ENCODE measurements at places on chromosomes 2 and 18.

DNA sequence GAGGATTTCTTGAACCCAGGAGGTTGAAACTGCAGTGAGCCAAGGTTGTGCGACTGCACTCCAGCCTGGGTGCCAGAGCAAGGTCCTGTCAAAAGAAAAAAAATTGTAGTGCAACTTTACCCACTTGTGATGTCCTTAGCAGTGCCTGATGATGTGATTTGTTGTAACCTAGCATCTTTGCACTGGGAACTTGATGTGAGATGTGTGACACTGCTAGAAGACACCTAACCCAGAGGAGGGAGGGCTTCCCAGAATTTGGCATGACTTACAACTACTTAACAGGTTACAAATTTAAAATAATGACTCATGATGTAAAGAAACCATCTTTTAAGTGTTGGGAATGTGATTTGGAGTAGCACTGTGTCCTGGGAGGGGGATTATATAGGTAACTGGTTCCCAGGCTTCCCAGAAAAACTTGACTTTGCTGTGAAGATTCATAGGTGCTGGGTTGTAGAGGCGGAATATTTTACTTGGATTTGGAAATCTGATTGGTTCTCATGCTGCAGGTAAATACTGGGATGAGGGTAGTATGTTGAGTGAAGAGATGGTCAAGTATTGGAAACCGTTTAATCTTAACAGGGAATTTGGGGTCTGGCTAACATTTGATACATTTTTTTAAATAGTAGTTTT is 3.7 kb downstream of the EEF1B2 start:
- DNase-seq: no peak

- DNase-seq: peak; percentile 44
Observed at GRCh38 chr2:65227020-65227455, 593 bp upstream of the ACTR2 start.

DNA sequence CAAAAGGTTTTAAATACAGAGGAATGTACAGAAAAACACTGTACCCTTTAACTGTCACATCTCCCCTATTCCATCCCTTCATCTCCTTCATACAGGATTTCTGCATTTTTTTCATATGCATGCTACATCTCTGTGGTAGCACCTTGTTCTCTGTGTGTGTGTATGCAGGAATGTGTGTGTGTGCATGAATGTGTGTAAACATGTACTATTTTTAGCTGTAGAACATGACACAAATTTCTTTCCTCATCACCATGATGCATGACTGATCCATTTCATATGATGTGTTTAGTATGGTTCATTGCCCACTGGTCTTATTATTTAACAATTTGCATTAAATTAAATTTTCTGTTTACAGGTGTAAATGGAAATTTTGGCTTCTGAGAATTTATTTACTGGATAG is 21.5 kb upstream of the ZEB2 start:
- no peak for DNase-seq

DNA sequence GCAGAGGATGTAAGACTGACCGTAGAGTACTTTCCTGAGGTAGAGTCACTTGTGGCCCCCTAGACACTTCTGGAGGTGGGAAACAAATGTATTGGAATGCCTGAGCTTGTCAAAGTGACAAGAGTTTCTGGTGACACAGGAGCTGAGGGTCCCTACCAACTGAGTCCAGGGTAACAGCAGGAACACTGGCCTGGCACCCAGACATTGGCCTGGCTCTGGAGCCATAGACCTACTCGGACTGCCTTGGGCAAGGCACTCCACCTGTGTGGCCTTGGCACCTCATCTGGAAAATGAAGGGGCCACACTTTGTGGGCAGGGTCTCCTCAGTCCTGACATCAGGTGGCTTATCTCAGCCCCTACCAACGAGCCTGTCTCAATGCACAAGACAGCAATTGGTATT is 398.2 kb upstream of the CELF4 start:
- DNase-seq: no peak

DNA sequence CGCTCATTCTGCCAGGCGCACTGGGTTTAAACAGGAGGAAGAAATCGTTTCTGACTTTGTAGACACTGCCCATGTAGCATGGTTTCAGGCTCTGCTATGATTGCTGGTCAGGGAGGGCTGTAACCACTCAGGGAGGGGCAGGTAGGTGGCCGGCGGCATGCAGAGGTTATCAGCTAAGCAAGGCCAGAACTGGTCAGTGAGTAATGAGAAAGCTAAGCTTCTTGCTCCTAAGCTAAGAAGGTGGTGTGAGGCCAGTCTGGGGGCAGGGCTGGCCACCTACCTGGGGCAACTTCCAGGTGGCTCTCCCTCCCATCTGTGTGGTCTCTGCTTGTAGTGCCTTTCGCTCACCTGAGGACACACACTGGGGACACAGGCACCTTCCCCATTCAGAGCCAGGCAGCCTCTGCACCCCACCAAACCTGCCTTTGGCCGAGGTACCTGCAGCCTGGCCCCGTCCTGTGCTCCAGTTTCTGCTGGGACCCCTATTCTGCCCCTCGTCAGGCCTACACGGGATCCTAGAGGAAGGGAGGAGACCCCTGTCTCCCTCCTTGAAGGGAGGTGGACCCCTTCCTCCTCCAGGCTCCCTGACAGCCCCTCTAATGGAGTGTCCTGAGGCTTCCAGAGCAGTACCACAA is 195.9 kb downstream of the SEPTIN10 start:
- DNase-seq: no peak

DNA sequence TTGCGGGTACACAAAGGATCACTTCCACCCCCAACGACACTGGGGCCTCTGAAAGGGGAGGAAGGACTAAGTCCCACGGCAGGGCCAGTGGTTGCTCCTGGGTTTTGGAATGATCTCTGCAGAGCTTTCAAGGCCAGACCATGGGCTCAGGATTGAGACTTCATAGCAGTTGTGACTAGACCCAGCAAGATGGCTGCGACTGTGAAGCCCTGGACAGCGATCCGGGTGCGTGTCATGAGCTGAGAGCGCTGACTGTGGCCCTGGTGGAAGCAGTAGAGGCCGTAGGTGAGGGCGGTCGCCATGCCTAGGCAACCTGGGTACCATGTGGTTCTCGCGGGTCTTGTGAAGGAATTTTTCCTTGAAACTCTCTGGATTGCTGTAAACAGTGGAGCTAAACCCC is 27.3 kb downstream of the NCL start:
- no peak for DNase-seq

GRCh38 chr2:54122939-54123338 is 7.5 kb downstream of the ACYP2 start:
- no peak for DNase-seq

GRCh38 chr18:5298156-5298852 is 2.8 kb upstream of the ZBTB14 start:
- no peak for DNase-seq

- no peak for DNase-seq
Observed at GRCh38 chr2:48343154-48343553, 186.8 kb upstream of the STON1 start.

DNA sequence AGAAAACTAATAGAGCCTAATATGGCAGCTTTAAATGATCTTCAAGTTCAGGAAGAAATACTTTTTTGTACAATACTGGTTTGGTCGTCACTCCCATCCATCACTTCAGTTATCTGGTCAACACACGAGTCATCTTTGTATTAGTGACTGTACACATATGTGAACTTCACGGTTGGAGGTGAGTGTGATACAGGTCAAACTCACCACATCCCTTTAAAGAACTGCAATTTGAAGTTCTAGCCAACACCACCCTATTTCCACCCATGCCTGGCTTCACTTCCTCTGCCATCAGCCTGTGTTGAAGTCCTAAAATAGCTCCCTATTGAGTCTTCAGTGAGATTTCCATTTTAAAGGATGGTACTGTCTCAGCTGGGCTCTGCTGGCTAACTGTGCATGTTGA is 361.9 kb downstream of the TXNL1 start:
- DNase-seq: no peak

DNA sequence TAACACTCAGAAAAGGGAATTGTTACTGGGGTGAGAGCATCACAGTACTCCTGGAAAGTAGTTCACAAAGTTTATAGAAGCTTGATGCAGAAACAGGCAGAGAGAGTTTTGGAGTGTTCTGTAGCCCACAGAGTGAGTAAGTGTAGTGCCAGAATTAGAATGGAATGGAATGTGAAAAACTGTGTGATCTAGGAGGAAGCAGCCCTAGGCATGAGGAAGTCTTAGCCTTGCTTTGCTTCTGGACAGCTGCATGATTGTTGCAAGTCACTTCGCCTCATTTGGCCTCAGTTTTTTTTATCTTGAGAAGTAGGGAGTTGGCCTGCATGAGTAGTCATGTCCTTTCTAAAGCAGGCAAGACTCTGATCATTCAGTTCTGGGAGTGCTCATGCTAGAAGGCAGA is 10.9 kb downstream of the SERPINB12 start:
- peak; percentile 49 for DNase-seq

DNA sequence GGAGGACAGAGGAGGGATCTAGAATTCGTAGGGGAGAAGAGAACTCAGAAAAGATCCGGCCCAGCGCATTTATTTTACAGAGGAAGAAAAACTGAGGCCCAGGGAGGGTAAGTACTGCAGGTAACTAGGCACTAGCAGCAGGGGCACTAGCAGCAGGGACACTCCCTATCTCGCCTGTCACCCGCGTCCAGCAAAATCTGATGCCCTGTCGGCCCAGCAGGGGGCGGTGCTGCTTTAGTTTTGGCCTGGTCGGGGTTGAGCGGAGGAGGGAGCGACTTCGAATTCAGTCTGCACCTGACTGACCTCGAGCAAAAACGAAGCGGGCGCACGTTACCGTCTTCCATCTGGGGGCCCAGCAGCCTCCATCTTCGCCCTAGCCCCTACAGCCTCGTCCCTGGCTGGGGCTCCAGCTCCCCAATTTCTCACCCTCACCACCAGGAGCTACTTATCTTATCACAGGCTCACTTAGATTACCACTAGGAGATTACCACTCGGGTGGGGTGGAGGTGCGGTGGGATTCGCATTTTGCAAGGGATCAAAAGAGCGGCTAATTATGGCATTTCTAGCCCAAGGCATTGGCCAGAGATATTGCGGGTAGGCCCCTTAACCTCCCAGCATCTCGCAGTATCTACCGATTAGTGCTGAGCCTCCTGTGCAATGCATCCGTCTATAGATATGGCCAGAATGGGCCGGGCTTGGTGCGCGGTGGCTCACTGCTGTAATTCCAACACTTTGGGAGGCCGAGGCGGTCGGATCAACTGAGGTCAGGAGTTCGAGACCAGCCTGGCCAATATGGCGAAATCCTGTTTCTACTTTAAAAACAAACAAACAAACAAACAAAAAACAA is 17.8 kb upstream of the CD8A start:
- peak; percentile 93 for DNase-seq

DNA sequence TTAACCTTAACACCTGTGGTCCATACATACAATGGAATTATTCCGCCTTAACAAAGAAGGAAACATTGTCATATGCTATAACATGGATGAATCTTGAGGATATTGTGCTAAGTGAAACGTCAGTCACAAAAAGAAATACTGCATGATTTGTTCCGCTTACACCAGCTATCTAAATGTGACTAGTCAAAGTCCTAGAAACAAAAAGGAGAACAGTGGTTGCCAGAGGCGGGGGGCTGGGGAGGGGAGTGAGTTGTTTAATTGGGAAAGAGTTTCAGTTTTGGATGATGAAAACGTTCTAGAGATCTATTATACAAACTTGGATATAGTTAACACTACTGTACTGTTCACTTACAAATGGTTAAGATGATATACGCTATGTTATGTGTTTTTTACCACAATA is 72.0 kb downstream of the SPRED2 start:
- no peak for DNase-seq

- no peak for DNase-seq
Observed at GRCh38 chr2:171598713-171599319, 76.5 kb downstream of the CYBRD1 start.

DNA sequence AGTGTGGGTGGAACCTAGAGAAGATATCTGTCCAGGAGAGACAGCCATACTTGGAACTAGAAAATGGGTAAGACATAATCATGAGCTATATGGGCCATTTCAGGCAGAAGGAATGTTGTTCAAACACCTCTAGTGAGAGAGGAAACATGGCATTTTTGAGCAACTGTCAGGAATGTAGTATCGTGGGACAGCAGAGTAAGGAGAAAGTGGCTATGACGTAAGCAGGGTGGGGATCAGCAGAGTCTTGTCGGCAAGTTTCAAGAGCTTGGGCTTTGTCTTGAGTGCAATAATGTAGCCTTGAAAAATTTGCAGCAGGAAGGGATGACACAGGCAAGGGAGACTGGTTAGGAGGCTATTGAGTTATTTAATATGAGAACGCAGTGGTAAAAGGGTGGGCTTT is 20.4 kb downstream of the SERPINB7 start:
- no peak for DNase-seq

- DNase-seq: no peak
Observed at GRCh38 chr2:66596256-66596655, 161.3 kb downstream of the MEIS1 start.

- DNase-seq: no peak
Observed at GRCh38 chr2:128348701-128349100, 30.0 kb upstream of the HS6ST1 start.

GRCh38 chr2:215615067-215615802 is 179.4 kb upstream of the FN1 start:
- no peak for DNase-seq

DNA sequence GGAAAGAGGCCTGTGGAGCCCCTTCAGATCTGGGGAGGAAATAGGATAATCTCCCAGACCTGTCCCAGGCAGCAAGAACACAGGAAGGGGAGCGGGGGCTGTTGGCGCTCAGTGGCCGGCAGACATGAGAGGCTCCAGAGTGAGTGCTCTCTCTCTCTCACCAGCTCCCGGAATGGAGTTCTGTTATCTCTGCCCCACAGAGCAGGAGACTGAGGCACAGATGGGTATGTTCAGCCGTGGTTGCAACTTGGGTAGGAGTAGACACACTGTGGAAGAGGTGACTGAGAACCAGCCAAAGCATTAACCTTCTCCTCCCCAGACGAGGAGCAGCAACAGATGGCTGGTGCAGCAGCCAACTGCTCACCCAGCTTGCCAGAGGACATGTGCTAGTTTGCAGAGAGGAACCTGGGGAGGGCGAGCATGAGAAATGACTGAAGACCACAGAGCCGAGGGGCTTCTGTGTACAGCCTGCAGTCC is 82.0 kb downstream of the NRP2 start:
- DNase-seq: no peak

DNA sequence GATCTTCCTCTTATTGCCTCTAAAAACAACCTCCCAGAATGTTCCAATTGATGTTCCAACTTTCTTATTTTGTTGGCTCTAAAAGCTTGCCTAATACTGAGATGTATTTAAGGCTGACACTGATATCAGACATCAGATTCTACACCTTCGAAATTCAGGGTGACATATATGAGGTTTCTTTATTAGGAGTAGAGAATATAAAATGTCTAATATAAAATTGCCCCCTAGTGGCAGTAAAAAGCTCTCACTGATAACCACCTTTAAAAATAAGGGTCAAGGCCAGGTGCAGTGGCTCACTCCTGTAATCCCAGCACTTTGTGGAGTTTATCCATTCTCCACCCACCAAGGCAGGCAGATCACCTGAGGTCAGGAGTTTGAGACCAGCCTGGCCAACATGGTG is 789.7 kb upstream of the SLC39A10 start:
- no peak for DNase-seq

GRCh38 chr2:881204-881918 is 69.3 kb upstream of the SNTG2 start:
- DNase-seq: peak; percentile 29

GRCh38 chr2:15704086-15704787 is 112.6 kb downstream of the DDX1 start:
- no peak for DNase-seq

GRCh38 chr2:136363470-136363869 is 245.5 kb upstream of the CXCR4 start:
- no peak for DNase-seq
